Activated T-helper 17 cell treated with anti-CD3 and anti-CD28 coated beads, Interleukin-2, amount 50 U/mL, for 72 hours (primary cell): ENCODE measurements at places on chromosomes 12 and 14.
A peak's percentile ranks its signal among the peaks of the same experiment; 100 is the strongest.

DNA sequence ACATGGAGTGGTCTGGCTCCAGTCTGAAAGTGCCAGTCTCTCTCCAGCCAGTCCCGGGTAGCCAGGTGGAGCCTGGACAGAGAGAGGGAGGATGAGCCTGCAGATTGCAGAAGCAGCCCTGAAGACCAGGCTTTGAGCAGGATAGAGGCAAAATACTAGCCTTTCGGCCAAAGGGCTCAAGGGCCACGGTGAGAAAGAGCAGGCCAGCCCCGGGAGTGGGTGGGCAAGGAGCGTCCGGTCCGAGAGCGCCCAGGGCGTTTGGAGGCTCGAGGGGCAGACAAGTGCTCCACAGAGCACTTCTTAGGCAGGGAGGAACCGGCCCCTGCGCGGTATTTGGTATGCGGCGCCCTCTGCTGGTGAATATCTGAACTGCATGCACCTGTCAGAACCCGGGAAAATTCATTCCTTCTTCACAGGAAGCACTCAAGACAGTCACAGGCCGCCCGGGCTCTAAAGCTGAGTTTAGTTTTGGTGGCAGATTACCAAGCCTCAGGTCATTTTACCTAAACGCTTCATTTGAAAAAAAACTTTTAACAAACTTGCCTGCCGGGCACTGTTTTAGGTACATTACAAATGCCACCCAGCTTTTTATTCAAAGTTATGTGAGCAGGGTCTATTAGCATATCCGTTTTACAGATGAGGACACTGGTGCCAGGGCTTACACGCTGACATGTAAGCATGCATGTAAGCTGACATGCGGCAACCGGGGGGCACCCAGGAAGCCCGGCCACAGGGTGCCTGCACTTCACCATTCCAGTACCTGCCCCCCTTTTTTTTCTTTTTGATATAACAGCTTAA, 21.0 kb upstream of the PSMC1 start:
- H3K36me3 ChIP-seq: no peaks in the 10 kb centered on the region
- peak; percentile 78 for ATAC-seq
- no peak overlapping the region for H3K27ac ChIP-seq

GRCh38 chr14:95110178-95110577, 47.2 kb downstream of the DICER1 start:
- no peaks in the 10 kb centered on the region for H3K4me1 ChIP-seq
- H3K27me3 ChIP-seq: no peaks in the 10 kb centered on the region
- peaks cover 93% of the 10 kb centered on the region for H3K36me3 ChIP-seq
- no peak overlapping the region for H3K4me3 ChIP-seq
- ATAC-seq: no peak
- no peak overlapping the region for H3K27ac ChIP-seq

GRCh38 chr14:83171761-83172160, 1638.1 kb upstream of the SEL1L start:
- no peak for ATAC-seq
- H3K4me3 ChIP-seq: no peak overlapping the region

DNA sequence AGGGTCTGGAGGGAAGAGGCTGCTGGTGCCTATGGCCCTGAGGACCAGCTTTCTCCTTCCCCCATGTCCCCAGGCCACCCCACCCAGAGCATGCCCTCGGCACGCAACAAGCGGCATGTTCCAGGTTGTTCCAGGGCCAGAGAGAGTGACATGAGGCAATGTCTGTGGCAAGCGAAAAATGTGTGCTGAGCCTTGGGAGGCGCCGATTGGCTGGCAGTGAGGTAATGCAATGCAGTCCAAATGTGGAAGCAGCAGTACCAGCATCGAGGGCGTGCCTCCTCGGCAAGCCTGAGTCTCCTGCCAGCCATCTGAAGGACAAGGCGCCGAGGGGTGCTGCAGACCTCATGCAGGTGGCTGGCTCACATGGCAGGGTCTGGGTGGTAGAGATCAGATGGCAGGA, 423.8 kb downstream of the NRXN3 start:
- ATAC-seq: no peak
- peaks cover 5% of the 10 kb centered on the region for H3K27me3 ChIP-seq
- H3K4me3 ChIP-seq: no peak overlapping the region
- no peaks in the 10 kb centered on the region for H3K36me3 ChIP-seq
- H3K27ac ChIP-seq: no peak overlapping the region

DNA sequence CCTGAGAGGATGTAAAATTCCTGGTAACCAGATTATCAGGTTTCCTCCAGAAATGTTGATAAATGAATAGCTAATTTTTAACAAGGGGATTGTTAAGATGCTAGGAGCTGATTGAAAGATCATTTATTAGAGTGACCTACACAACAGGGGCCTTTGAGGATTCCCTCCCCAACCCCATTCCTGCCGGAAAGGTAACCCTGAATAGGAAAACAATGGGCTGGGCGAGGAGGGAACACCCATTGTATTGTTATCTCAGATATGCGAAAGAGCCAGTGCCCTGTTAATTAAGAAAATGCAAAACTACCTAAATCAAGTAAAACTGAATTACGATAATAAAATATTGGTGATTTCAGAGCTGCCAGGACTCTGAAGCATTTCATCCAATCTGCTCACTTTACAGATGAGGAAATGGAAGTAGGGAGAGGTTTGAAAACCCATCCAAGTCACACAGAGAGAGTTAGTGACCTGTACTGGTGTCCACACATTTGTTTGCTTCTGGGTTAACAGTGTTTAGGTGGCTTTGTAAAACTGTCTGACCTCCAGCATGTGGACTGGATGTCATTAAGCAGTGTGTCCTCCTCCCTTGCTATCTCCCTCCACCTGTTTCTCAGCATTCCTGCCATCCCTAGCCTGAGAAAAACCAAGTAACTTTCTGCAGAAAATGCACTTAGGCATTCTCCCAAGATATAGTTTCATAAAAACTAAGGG, 214.8 kb downstream of the TTC6 start:
- no peak overlapping the region for H3K4me3 ChIP-seq
- ATAC-seq: no peak

GRCh38 chr14:49451938-49452337, 134.2 kb downstream of the RPS29 start:
- H3K27ac ChIP-seq: no peak overlapping the region
- no peak for ATAC-seq

DNA sequence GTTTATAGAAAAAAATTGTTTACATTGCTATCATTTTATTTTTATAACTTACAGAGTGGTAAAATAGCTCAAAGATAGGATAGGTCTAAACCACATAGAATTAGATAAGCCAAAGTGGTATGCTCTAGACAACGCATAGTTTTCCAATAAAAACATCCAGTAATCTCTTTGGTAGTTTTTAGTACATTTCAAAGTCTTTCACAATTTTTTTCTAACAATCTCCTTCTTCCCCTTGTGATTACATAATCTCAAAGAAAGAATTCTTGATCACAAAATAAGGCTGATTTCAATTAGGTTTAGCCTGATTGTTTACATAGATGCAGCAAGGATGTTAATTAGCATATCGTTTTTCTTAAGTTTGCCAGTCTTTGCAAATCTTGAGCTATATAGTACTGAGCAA, 460.0 kb downstream of the FUT8 start:
- no peaks in the 10 kb centered on the region for H3K27me3 ChIP-seq
- ATAC-seq: no peak
- H3K27ac ChIP-seq: no peak overlapping the region
- no peaks in the 10 kb centered on the region for H3K36me3 ChIP-seq
- no peaks in the 10 kb centered on the region for H3K4me1 ChIP-seq
- no peak overlapping the region for H3K4me3 ChIP-seq

DNA sequence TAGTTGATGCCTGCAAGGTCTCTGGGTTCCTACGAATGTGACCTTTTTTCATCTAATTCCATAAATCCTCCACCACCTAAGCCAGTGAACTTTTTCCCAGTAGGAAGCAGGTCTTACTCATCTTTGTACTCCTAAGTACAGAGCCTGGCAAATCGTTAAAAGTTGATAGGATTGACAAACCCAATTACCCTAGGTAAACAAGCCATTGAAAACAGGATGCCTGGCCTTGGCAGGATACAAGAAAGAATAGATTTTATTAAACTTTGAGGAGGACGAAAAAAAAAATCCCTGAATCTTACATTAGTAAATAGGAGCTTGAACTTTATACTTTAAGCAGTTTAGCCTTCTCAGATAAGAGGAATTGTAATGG, 5.6 kb downstream of the TBPL2 start:
- ATAC-seq: no peak
- no peaks in the 10 kb centered on the region for H3K36me3 ChIP-seq
- H3K27ac ChIP-seq: peak overlapping the region; percentile 65
- peak overlapping the region; percentile 56 for H3K4me3 ChIP-seq
